Mesenchymal stem cell (in vitro differentiated cells and primary cell): ENCODE measurements at places on chromosomes 2 and 18.

DNA sequence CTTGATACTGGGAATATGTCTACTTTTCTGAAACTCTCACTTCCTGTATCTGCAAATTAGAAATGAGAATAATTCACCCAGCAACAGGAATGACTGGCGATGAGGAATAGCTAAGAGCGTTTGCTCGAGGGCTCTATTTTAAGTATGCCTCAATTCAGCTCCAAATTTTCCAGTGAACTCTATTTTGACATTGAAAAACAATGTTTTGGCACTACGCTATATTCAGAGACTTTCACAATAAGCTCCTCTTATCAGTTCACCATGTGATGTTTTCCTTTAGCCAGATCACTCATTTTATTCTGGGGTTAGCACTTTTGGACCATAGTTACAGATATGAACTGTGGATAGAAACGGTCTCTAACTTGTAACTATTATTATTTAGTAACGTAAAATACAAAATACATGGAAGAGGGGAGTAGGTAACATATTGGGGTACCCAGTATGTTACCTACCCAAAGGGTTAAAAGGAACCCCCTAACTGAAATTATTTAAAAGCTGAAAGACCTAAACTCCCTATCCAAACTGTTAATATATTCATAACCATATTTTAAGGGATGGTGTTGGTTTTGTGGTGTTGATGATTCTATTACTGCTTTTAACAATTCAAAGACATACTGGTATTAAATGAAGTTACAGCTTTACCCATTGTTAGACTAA, 28.1 kb downstream of the SLC40A1 start:
- no peaks in the 10 kb centered on the region for H3K36me3 ChIP-seq
- H3K27ac ChIP-seq, result no peak overlapping the region
- H3K4me3 ChIP-seq, result no peak overlapping the region
- H3K27me3 ChIP-seq, result no peaks in the 10 kb centered on the region
- DNase-seq, result no peak
- peaks cover 1% of the 10 kb centered on the region for H3K4me1 ChIP-seq

GRCh38 chr2:47891369-47892337, 14.6 kb downstream of the FBXO11 start:
- H3K27ac ChIP-seq, result no peak overlapping the region
- peaks cover 3% of the 10 kb centered on the region for H3K4me1 ChIP-seq
- peak; percentile 39 for DNase-seq

- no peak overlapping the region for H3K27ac ChIP-seq
- no peak overlapping the region for H3K4me3 ChIP-seq
- DNase-seq, result no peak
- peaks cover 2% of the 10 kb centered on the region for H3K4me1 ChIP-seq
Observed at GRCh38 chr2:131077182-131077846, 15.9 kb downstream of the FAM168B start.

- peaks cover 5% of the 10 kb centered on the region for H3K4me1 ChIP-seq
- no peak overlapping the region for H3K27ac ChIP-seq
- no peak overlapping the region for H3K4me3 ChIP-seq
- H3K36me3 ChIP-seq, result no peaks in the 10 kb centered on the region
- H3K27me3 ChIP-seq, result no peaks in the 10 kb centered on the region
Observed at GRCh38 chr18:80070825-80071224, 36.6 kb downstream of the RBFA start.

DNA sequence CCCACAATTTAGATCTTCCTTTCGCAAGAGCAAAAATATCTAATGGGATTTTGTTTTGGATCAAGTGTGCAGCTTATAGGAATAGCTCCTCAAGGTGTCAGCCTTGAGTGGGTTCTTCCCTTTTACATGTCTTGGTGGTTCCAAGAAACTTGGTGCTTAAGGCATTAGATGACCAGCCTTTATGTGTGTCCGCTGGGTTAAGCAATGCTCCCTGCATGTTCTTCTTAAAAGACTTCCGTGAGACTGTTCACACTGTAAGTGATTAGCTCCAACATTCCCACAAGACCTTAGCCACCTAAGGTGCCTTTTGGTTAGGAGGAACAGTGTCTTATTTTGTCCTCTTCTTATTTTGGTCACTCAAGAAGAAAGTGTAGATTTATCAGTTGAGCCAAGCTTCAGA, 44.3 kb upstream of the GPR39 start:
- DNase-seq, result no peak
- no peaks in the 10 kb centered on the region for H3K36me3 ChIP-seq
- H3K4me3 ChIP-seq, result no peak overlapping the region
- no peaks in the 10 kb centered on the region for H3K27me3 ChIP-seq

DNA sequence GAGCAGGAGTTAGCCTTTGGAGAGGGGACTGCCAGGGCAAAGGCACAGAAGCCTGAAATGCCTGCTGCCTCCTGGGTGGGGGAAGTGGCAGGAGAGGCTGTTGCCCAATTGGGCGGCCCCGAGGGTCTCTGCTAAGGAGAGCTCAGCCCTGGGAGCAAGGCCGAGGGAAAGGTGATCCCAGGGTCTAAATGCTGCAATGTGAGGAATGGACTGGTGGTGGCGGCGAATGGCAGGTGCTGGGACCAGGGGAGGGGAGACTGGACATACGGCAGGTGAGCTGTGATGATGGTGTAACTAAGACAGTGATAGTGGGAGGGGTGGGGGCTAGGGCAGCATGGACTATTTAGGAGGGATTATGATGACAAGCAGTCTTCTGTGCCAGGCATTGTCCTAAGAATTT, 104.0 kb downstream of the DYSF start:
- no peak overlapping the region for H3K27ac ChIP-seq
- H3K36me3 ChIP-seq, result peaks cover 91% of the 10 kb centered on the region
- no peaks in the 10 kb centered on the region for H3K27me3 ChIP-seq
- no peak for DNase-seq

DNA sequence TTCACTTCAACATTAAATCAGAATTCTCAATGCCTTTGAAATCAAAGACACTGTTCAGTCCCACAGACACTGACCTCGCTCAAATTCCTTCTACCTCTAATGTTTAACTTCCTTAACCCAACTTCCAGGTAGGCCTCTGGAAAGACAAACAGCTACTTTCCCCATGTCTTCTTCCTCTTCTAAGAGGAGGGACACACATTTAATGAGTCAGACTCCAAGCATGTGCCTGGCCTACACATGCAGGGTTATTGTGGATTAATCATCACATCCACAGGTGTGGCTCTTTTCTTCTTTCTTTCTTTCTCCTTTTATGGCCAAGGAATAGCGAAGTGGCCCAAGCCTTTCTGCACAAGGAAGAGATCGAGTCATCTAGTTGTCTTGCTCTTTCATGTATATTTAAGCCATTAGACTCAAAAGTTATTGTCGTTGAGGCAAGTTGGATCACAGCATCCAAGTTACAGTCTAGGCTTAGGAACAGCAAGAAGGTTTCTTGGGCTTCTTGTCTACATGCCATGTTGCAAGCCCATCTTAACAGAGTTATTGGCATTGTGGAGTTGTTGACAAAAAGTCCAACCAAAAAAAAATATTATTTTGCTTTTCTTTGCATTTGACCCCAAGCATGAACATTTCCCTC, 387.8 kb downstream of the IRS1 start:
- peak overlapping the region; percentile 84 for H3K27ac ChIP-seq
- H3K4me1 ChIP-seq, result no peaks in the 10 kb centered on the region
- H3K27me3 ChIP-seq, result no peaks in the 10 kb centered on the region
- H3K36me3 ChIP-seq, result no peaks in the 10 kb centered on the region
- H3K4me3 ChIP-seq, result no peak overlapping the region

DNA sequence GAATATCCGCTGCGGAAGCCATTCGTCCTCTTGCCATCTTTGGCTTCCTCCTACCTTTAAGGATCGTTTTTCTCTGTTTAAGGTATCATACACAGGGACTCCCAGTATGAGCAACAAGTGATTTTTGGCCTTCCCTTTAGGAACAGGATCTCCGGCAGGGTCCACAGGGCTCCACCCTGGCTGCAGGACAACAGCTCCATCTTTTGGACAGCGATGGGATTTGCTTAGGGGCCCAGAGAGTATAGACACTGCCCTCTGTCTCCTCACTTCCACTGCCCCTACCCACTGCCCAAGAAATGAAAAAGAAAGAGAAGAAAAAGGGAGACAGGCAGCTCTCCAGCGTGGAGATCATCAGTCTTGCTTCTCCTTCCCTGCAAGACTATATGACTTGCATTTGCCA, 224.5 kb downstream of the UXS1 start:
- H3K36me3 ChIP-seq, result no peaks in the 10 kb centered on the region
- H3K4me1 ChIP-seq, result no peaks in the 10 kb centered on the region

GRCh38 chr2:238956676-238957075, 108.8 kb downstream of the TWIST2 start:
- no peak for DNase-seq
- H3K27me3 ChIP-seq, result no peaks in the 10 kb centered on the region
- no peak overlapping the region for H3K4me3 ChIP-seq
- peaks cover 3% of the 10 kb centered on the region for H3K4me1 ChIP-seq
- no peaks in the 10 kb centered on the region for H3K36me3 ChIP-seq

GRCh38 chr2:198873503-198874471, 584.0 kb downstream of the SATB2 start:
- no peaks in the 10 kb centered on the region for H3K36me3 ChIP-seq
- no peaks in the 10 kb centered on the region for H3K27me3 ChIP-seq
- peak overlapping the region; percentile 35 for H3K27ac ChIP-seq
- peaks cover 3% of the 10 kb centered on the region for H3K4me1 ChIP-seq
- no peak overlapping the region for H3K4me3 ChIP-seq

GRCh38 chr2:58634653-58635370, 393.7 kb upstream of the FANCL start:
- H3K27ac ChIP-seq, result peak overlapping the region; percentile 59
- no peaks in the 10 kb centered on the region for H3K27me3 ChIP-seq
- no peaks in the 10 kb centered on the region for H3K36me3 ChIP-seq

DNA sequence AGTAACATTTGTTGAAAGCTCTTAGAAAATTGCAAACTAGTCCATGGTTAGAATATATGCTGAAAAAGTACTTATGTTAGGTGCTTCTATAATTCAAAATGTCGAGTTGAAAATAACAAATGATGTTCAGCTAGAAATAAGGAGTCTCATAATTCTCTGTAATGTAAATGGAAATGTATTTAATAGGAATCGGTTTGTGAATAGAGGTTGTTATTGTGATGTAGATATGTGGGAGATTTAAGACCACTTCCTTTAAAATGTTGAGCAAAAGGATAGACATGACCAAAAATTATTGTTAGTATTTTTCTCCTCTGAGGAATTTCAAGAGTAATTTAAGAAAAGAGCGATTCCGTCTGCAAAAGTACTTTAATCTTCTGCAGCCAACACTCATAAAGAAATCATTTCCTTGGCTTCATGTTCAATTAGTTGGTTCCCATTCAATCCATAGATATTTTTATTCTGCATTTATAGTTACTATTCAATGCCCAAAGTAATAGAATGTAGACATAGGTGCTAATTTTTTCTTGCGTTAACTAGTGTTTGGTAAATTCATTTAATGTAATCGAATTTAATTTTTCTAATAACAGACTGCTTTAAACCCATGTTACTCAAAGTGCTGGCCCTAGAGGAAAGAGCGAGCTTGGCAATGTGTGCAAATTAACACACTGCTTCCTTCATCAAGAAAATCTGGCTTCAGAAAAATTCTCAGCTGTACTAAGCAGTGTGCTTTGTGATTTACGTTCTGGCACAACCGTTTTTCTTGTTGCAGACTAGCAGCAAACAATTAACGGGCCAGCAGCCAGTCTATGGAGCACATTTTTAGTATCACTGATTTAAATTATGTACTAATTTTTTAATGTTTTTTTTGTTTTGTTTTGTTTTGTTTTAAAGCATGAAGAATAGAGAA, 32.2 kb downstream of the FN1 start:
- H3K27ac ChIP-seq, result no peak overlapping the region
- peak overlapping the region; percentile 17 for H3K4me3 ChIP-seq
- H3K4me1 ChIP-seq, result peaks cover 12% of the 10 kb centered on the region
- no peaks in the 10 kb centered on the region for H3K27me3 ChIP-seq
- peaks cover 96% of the 10 kb centered on the region for H3K36me3 ChIP-seq

DNA sequence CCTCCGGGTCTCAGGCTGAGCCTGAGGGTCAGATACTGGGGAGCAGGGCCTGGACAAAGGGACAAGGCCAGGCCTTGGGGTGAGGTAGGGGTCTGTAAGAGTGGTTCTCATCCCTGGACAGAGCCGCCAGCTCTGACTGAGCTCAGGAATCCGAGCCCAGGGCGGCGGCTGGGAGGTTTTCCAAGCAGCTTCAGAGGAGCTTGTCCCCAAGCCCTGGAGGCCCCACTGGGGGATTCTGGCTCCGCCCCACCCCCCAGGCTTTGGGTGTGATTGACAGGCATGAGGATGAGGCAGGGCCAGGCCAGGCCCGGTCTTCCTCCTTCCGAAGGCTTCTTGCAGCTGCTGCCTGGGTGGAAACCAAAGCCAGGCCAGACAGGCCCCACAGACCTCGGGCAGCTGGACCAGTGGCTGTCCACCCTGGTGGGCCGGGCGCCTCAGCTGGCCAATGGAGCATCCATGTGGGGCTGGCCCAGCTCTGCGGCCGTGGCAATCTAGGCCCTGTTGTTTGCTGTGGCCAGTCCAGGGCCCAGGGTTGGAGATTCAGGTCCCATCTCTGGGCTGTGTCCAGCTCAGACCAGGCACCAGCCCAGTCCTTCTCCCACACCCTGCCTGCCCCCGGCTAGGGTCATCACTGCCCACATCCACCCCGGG, 23.1 kb upstream of the GPC1 start:
- H3K27me3 ChIP-seq, result no peaks in the 10 kb centered on the region
- no peaks in the 10 kb centered on the region for H3K4me1 ChIP-seq
- H3K36me3 ChIP-seq, result no peaks in the 10 kb centered on the region
- no peak overlapping the region for H3K4me3 ChIP-seq
- no peak overlapping the region for H3K27ac ChIP-seq

DNA sequence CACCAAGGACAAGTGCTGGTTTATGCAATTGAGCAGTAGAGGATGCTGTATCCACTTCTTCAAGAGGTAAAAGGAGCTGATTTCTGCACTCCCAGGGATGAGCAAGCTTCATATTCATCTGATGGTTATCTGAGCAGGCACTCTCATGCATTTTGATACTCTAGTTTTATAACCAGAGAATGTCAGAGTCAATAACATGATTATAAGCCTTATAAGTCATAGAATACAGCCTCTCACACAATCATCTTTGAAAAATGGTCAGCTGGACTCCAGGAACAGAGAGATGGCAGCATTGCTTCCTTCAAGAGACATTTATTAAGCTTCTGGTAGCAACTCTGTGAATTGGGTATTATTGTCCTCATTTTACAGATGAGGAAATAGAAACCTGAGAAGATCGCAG, 167.1 kb downstream of the SLC8A1 start:
- H3K27me3 ChIP-seq, result no peaks in the 10 kb centered on the region
- H3K27ac ChIP-seq, result no peak overlapping the region
- H3K4me3 ChIP-seq, result no peak overlapping the region
- no peaks in the 10 kb centered on the region for H3K36me3 ChIP-seq
- no peak for DNase-seq
- peaks cover 2% of the 10 kb centered on the region for H3K4me1 ChIP-seq

GRCh38 chr2:209549589-209549988, 125.7 kb downstream of the MAP2 start:
- no peak overlapping the region for H3K4me3 ChIP-seq
- H3K36me3 ChIP-seq, result no peaks in the 10 kb centered on the region
- no peak overlapping the region for H3K27ac ChIP-seq
- no peaks in the 10 kb centered on the region for H3K27me3 ChIP-seq
- no peak for DNase-seq
- H3K4me1 ChIP-seq, result no peaks in the 10 kb centered on the region

DNA sequence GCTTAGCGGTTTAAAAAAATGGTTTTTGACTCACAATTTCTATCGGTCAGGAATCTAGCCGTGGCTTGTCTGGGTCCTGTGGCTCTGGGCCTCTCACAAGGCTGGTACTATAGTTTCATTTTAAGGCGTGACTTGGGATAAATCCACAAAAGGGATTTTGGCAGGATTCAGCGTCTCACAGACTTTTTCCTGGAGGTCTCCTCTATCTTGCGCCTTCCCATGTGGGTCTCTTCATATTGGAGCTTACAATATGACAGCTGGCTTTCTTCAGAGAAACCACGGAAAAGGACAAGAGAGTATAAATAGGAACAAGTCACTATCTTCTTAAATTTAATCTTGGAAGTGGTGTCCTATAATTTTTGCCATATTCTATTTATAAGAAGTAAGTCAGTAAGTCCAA, 250.5 kb downstream of the DSC3 start:
- H3K27me3 ChIP-seq, result no peaks in the 10 kb centered on the region
- no peaks in the 10 kb centered on the region for H3K36me3 ChIP-seq
- H3K4me3 ChIP-seq, result no peak overlapping the region
- no peaks in the 10 kb centered on the region for H3K4me1 ChIP-seq
